ENCODE measurements at places on chromosomes 16 and 17.

GRCh38 chr16:77387815-77388209 lies 47.0 kb downstream of the ADAMTS18 start:
- DNase-seq, result no peak

- no peak for DNase-seq
Observed at GRCh38 chr17:492022-492413, 139.4 kb upstream of the RPH3AL start.

DNA sequence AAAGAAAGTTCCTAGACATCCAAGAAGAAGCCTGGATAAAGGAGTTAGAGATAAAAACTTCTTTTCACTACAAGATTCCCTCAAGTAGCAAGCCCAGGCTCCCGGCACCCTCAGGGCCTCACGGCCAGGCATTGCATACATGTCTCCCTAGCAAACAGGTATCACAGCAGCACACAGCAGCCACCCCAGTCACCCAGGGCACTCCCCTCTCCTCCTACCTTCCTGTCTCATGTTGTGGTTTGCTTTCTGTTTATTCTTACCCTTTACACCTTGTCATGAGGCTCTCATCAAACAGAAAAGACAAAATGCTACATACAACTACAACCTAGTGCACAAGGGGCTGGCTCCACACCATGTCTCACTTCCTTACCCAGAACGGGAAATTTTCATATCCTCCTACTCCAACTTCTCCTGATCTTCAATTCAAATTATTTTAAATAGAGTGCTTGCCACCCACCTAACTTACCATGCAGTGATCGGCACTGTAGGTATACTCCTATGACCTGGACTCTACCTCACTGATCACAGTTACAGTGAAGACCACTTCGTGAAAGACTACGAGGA lies 42.7 kb downstream of the XPO6 start:
- no peak for DNase-seq

GRCh38 chr16:89925596-89926079 lies 2.5 kb downstream of the TUBB3 start:
- no peak for DNase-seq

DNA sequence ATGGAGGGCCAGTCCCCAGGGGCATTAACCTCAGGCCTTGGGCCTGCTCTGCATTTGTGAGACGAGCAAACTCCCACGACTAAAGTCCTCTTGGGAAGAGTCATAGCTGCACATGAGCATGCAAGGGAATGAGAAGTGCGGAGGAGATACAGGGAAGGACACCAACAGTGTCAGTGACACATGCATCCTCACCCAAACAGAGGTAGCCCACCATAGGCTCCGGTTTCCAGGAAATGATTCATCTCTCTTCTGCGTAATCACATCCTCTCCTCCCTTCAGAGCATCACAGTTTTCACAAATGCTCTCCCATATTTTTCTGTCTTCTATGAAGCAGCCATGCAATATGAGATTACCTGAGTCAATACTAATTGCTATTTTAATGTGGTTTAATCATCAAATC lies 725.7 kb upstream of the GOT2 start:
- no peak for DNase-seq

- DNase-seq, result no peak
Observed at GRCh38 chr17:66415366-66416206, 113.2 kb downstream of the PRKCA start.

GRCh38 chr17:14670861-14671260 lies 370.0 kb downstream of the HS3ST3B1 start:
- DNase-seq, result no peak

DNA sequence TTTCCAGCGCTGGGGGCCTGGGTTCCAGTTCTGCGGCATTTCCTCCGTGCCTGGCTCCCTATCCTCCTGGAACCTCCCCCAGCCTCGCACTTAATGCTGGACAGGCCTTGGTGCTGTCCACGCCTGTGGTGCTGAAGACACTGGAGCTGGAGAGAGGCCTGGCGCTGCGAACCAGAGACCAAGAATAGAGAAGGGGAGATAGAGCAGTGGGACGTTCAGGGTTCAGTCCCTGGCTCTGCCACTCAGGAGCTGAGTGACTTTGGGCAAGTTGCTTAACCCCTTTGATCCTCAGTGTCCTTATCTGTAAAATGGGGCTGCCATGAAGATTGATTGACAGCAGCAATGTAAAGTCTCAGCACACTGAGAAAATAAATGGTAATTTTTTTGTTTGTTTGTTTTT lies 11.9 kb downstream of the SBK1 start:
- no peak for DNase-seq

DNA sequence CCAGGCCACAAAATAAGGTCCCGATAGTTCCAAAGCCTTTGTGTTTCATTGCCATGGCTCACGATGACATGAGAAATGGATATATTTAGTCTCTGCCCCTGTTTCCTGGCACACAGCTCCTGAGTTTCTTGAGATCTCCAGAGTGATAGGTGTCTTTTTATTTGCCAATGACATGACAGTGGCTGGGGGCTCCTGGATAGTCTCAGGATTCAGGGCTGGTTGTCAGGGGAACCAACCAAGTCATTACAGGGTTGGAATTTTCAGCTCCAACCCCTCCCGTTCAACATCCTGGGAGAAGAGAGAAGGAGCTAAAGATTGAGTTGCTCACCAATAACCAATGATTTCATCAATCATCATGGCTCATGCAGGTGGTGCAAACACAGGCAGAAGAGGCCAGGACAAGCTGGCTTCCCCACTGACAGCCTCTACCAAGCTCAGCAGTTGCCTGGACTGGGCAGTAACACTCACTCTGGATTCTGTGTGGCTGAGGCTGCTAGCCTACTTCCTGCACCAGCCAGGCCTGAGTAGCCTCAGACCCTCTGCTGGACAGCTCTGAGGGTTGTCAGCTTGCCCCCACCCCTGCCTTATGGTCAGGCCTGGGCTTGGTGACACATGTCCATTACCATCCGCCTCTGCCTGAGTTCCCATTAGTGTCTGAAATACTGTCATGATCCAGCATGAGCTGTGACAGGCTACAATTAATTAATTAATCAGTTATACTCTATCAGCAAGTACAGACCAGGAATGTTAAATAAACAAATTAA lies 534.4 kb upstream of the CDH5 start:
- no peak for DNase-seq

- DNase-seq, result no peak
Observed at GRCh38 chr16:55061126-55061525, 130.5 kb downstream of the IRX5 start.

GRCh38 chr16:1163567-1164055 lies 10.7 kb downstream of the CACNA1H start:
- no peak for DNase-seq

- DNase-seq, result peak; percentile 46
Observed at GRCh38 chr17:74513987-74514631, 17.2 kb downstream of the CD300LB start.

DNA sequence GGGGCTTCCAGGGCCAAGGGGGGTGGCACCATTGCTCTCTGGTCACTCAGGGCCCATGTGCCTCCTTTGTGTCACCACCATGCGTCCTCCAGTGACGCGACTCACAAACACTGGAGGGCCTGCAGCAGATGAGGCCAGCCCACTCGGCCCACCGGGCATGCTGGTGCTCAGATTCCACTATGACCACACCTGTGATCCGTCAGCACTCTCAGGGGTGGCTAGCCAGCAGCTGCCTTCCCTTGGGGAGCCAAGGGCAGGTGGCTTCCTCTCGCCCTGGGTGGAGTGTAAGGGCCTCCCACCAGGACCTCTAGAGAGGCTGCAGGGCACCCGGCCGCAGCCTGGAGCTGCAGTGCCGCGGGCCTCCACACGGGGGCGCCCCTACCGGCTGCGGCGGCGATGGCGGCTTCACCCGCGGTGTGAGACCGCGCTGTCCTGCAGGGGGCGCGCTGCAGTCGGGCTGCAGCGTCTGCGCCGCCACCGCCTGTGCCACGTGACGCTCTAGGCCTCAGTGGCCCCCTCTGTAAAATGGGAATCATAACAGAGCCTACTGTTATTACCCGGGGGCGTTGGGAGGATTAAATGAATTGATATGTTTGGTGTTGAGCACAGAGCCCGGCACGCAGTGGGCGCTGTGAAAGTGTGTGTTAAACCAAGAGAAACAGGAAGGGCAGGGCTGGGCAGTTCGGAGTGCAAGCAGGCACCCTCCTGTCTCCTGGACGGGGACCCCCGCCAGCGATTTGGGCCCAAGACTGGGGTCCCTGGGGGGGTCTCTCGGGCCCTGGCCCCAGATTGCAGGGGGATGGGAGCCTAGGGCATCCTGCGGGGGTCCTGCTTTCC lies 192.4 kb upstream of the GSE1 start:
- DNase-seq, result no peak
